ENCODE measurements at places on chromosomes 5 and 9.

GRCh38 chr5:65721050-65721719 lies 724 bp downstream of the SGTB start:
- no peak for DNase-seq

GRCh38 chr5:172724242-172725183 lies 46.5 kb downstream of the DUSP1 start:
- no peak for DNase-seq

GRCh38 chr5:2863133-2863532 lies 111.7 kb upstream of the IRX2 start:
- DNase-seq: no peak

GRCh38 chr9:89781838-89782540 lies 177.2 kb downstream of the GADD45G start:
- DNase-seq: no peak

- DNase-seq: no peak
Observed at GRCh38 chr5:83927140-83927733, 206.6 kb upstream of the HAPLN1 start.

DNA sequence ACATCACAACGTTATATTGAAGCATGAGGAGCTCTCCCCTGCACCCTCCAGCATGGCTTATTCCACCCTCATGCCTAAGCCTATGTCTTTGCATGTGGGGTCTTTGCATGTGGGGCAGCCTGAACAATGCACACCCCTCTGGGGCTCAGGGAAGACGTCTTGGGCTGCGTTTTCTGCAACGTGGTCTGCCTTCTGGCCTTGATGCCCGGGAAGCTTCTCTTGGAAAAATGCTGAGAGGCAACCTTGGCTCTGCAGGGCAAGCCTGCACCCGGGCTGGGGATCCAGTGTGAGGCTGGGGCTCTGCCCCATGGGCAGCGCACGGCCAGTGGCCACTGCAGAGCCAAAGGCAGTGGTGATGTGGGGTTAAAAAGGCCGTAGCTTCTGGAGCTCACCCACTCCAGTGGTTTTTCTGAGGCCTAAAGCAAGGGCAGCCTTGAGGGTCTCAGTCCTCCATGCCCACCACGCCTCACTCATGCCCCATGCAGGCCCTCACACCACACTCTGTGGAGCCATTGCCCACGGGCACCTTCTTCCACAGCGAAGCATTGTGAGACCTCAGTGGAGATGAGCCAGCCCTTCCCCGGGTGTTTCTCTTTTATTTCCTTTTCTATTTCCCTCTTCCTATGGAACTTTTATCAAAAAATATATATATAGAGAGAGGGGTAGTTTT lies 112.2 kb downstream of the MRPL36 start:
- DNase-seq: no peak

- DNase-seq: no peak
Observed at GRCh38 chr5:14408969-14409586, 172.5 kb upstream of the OTULINL start.

- DNase-seq: no peak
Observed at GRCh38 chr5:76489877-76490688, 87.0 kb downstream of the IQGAP2 start.

DNA sequence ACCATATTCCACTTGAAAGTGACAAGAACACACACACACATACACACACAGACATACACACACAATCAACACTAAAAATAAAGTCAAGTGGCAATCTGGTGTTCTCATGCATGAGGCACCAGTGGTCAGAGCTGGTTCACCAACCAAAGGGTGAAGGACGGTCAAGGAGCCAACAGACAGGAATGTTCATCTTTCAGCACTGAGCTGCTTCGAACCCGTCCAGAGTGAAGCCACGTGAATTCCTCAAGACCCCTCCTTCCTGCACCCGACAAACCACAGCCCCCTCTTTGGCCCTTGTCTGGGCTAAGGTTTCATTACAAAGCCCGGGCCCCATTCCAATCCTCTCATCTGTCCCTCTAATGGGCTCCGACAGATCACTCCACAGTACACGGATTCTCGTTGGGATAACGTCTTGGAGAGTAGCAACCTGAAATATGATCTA lies 84.5 kb upstream of the SMIM23 start:
- no peak for DNase-seq

DNA sequence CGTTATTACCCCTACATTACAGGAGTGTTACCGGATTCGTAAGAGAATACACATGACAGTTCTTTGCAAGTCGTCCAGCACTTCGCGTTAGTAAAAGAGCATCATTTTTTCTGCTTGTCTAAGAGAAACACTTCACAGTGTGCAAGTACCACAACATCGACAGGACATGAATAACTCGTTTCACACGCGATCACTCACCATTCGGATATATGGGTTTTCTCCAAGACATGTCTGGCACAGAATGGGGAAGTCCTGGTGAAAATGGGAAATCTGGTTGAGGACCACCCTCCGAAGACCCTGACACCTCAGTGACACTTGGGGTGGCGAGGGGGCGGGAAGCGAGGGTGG lies 642 bp downstream of the RBM22 start:
- DNase-seq: no peak

GRCh38 chr5:172189693-172190296 lies 1.8 kb upstream of the STK10 start:
- no peak for DNase-seq

- DNase-seq: no peak
Observed at GRCh38 chr5:144820278-144820677, 649.6 kb downstream of the KCTD16 start.

- DNase-seq: no peak
Observed at GRCh38 chr5:104344809-104345208, 782.2 kb upstream of the NUDT12 start.

DNA sequence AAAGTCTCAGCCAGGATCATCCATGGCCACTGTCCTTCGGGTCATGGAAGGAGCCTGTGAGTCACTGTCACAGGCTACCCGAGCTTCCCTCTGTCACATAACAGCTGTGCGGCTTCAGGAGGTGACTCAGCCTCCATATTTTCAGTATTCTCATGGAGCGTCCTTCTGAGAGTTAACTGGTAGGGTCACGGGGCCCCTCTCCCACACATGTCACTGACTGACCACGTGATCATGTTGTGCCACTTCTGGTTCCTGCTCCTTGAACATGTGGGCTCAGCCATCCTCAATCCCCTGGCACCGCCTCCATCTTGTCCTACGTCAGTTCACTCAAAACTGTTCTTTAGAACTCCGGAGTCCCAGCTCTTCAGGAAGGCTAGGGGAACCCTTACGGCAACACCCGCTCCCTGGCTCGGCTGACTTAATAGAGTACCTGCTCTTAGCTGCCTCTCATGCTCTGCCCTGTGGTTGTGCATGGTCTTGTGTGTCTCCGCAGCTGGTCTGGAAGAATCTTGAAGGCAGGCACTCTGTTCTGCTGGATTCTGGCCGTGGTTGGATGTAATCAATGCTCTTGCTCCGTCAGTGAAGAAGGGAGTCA lies 182.8 kb downstream of the ICE1 start:
- no peak for DNase-seq

GRCh38 chr5:66864240-66864884 lies 268.2 kb downstream of the MAST4 start:
- DNase-seq: no peak

- DNase-seq: no peak
Observed at GRCh38 chr9:7284517-7284916, 515.1 kb downstream of the DMAC1 start.

DNA sequence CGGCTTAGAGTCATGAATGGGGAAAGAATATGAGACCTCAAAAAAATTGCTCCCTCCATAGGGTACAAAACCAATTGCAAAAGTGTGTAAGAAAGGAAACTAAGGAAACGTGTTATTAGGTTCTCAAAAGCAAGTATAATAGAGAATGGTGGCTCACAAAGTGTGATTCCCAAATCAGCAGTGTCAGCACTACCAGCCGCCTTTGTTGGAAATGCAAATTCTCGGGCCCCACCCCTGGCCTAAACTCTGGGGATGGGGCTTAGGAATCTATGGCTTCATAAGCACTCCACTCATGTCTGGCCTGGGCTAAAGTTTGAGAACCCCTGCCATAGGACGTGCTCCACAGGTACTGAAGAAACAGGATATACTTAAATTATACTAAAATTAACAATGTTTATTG lies 1.6 kb upstream of the CCDC69 start:
- no peak for DNase-seq

DNA sequence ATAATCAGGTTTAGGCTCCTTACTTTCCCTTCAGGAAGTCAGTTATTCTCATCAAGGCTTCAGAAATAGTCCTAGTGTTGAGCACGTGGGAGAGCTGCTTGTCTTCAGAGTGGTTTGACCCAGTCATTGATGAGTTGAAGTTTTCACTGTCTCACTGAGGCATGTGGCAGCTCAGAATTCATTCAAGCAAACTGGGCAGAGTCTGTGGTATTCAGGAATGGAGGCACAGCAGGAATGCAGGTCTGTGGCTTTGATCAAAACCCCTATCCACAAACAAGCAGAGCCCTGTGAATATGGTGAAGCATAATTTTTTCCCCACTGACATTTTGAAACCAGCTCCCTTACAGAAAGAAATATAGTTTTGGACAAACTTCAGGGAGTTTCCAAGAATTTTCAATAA lies 207.3 kb downstream of the CD180 start:
- DNase-seq: no peak

DNA sequence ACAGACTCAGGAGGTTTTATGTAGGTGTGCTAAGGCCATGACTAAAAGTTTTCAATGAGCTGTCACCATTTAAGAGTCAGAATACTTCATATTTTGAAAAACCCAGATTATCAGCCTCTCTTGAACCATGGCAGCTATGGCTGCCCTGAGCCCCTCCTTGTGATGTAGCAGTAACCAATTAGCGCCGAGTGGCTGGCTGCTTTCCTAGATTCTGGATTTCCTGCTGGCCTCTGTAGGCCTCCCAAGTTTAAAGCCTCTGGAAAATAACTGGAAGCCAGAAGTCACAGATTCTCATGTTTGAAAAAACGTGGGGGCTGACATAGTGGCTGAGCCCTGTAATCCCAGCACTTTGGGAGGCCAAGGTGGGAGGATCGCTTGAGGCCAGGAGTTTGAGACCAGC lies 25.5 kb downstream of the DAB2IP start:
- no peak for DNase-seq

GRCh38 chr9:113274474-113275156 lies 757 bp downstream of the CDC26 start:
- no peak for DNase-seq

DNA sequence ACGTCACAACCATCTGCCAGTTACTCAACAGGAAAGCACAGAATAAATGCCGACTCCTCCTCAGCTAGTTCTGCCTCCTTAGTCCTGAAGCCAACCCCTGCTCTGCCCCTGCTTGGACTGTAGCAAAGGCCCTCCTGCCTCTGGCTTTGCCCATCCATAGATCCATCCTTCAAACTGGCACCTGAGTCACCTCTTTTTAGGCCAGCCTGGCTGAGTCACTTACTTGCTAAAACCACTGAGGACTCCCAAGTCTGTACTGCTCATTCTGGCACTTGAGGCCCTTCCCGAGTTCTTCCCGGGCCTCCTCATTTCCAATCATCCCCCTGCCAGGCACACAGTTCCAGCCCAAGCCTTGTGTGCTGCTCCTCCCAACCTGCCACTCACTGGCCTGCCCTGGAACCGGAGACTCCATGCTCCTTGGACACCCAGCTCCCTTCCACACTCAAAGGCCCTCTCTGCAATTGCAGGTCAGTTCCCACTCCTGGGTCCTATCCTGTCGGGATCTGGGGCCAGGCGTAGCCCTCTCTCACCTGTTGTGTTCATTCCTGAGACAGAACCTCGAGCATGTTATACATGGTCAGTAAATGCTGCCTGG lies 220.1 kb downstream of the DAB2IP start:
- no peak for DNase-seq

- DNase-seq: no peak
Observed at GRCh38 chr9:89617978-89618377, 13.2 kb downstream of the GADD45G start.

DNA sequence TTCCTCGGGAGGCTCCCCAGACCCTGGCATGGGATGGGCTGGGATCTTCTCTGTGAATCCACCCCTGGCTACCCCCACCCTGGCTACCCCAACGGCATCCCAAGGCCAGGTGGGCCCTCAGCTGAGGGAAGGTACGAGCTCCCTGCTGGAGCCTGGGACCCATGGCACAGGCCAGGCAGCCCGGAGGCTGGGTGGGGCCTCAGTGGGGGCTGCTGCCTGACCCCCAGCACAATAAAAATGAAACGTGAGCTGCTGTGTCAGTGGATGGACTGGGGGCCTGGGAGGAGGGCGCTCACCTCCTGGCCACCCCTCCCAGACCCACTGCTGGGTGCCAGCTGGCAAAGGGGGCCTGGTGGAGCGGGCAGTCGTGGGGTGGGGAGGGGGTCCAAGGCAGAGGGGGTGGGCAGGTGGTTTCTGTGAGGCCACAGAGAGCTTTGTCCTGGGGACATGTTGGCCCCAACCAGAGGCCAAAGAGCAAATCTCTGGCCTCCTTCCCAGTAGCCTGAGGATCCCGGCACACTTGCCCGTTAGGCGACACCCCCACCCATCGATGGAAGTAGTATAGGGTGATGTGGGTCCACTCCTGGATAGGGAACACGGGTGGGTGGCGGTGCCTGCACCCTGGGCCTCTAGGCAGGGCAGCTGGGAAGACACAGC lies 9.8 kb downstream of the EGFL7 start:
- no peak for DNase-seq

GRCh38 chr9:91047529-91047928 lies 245.9 kb downstream of the SYK start:
- no peak for DNase-seq

DNA sequence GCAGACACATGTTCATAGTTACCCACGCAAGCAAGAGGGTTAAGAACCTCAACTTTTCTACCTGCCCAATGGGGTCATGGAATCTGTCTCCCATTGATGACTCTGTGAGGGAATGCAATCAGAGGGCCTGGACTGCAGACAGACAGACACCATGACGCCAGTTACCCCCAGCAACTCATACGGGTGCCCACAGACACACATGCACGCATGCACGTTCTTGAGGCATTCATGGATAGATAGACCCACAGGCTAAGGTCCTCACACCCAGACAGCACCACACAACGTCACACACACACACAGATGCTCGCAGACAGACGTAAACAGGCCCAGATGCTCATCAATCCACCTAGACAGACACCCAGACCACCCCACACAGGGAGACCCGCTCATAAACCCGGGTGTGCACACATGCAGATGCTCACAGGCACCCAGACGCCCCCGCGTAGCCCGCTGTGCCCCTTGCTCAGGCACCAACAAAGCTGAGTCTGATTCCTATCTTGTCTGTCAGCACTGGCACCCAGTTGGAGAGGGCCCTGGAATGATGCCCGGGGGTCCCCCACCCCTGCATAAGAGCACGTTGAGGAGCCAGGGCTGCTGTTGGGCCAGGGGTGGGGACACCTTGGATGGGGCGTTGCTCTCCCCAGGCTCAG lies 23.6 kb downstream of the LHX2 start:
- DNase-seq: no peak

DNA sequence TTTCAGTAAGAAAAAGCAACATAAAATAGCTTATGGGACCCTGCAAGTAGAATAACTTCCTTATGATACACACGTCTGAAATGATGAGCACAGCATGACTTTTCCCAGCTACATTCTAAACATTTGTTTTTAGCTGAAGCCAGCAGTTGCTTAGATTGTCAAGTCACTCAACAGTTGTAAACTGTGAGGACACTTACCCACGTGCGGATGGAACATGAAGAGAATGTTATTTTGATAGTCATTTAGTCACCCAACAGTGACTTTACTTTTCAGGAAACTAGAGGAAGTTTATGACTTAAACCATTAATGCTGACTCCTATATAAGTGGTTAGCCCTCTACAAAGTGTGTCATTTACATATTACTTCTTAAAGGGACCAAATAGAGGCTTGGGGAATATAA lies 3.0 kb downstream of the HACD4 start:
- DNase-seq: no peak

- DNase-seq: no peak
Observed at GRCh38 chr5:10563945-10564837, at the start of gene ANKRD33B. Gene ANKRD33B, plus strand, starts transcription at chr5:10564070. Its CDS starts 398 bp downstream, at chr5:10564468.

- no peak for DNase-seq
Observed at GRCh38 chr9:122536134-122536533, 9.0 kb upstream of the OR1N1 start.

- no peak for DNase-seq
Observed at GRCh38 chr9:17063535-17064135, 71.2 kb upstream of the CNTLN start.

All from esophagus squamous epithelium (tissue), 5 donors.